ENCODE measurements at places on chromosomes 1 and 21.

- DNase-seq, result peak; percentile 59
Observed at GRCh38 chr1:200512191-200512590, 102.4 kb upstream of the ZNF281 start.

GRCh38 chr1:227320476-227320875 lies 2.2 kb upstream of the CDC42BPA start:
- no peak for DNase-seq

DNA sequence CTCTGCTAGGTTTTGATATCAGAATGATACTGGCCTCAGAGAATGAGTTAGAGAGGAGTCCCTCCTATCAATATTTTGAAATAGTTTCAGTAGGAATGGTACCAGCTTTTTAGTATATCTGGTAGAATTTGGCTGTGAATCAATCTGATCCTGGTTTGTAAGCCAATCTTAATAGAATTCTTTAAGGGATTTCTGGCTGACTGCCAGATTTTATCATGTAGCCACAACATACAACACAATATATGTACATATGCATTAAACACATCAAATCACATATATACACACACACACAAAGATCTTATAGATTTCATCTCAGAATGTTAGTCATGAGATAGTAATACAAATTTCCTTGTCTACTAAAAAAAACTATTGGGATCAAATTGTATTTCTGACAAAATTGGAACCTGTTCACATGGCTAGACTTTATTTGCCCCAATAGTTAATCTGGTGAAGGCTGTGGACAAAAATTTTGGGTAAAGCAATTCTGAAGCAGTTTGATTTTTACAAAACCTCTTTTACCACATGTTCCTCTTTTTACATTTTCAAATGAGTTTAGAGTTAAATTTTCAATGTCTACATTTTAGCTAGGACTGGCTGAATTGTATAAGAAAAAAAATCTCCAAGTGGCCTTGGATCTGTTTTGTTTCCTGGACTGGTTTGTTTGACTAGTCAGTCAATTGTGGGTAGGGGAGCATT lies 151.7 kb downstream of the FASLG start:
- no peak for DNase-seq

DNA sequence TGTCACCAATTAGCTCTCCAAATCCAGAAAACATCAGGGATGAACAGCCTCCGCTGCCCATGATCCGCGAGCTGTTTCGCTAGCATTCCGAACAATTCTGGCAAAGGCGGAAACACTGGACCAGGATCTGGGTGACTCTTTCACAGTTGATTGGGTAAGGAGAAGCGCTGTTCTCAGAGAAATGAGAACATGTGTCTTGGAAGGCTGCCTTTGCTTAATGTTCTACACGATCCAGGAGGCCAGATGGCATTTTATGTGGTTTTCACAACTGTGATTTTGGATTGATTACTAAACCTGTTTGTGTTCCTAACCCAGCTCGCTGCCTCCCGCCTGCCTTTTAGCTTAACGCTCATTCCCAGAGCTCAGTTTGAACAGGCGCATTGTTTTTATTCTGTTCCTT lies 144.0 kb downstream of the KIF26B start:
- no peak for DNase-seq

DNA sequence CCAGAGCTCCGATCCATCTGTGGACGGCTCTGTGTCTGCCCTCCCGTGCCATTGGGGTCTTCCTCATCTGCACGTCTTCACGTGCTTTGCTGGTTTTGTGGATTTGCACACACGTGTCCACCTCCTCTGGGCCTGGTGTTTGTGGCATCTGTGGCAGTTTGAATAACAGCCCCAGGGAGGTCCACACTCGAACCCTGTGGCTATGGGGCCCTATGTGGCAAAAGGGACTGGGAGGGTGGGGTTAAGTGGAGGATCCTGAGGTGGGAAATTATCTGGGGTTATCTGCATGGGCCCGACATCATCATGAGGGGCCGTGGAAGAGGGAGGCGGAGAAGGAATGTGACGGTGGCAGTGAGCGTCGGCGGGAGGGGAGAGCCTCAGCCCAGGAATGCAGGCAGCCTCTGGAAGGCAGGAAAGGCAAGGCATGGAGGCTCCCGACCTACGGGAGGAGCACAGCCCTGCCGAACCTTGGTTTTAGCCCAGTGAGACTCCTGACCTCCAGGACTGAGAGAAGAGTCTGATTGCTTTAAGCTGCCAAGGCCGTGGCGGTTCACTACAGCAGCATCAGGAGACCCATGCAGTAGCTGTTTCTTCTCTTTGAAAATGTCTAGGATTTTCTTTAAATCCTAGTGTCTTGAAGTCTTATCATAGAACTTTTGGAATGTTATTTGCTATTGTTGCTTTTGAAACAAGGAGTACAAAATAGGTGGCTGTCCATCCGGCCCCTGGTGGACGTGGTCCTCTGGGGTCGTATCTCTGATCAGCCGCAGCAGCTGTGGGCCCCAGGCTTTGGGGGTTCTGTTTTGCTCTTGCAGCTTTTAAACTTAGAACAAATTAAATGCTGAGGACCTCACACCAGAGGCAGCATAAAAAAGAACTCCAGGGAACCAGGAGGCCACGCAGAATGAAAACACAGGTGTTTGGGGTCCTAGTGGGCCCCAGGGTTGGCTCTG lies 40.0 kb upstream of the LRRC3 start:
- DNase-seq, result no peak

- no peak for DNase-seq
Observed at GRCh38 chr1:8879922-8880676, 1.6 kb upstream of the ENO1 start.

GRCh38 chr1:231604276-231604621 lies 22.3 kb upstream of the DISC1 start:
- DNase-seq, result no peak

- DNase-seq, result no peak
Observed at GRCh38 chr21:42782723-42783242, 96.6 kb downstream of the WDR4 start.

GRCh38 chr1:63448731-63449246 lies 74.2 kb downstream of the ITGB3BP start:
- DNase-seq, result no peak

GRCh38 chr1:214281021-214281719 lies at the start of gene SMYD2:
TSS of gene SMYD2 (plus strand) at chr1:214281159. CDS start at chr1:214281255, 96 bp downstream.
- DNase-seq, result peak; percentile 43

GRCh38 chr1:8118031-8118451 lies 91.9 kb upstream of the ERRFI1 start:
- DNase-seq, result no peak

- no peak for DNase-seq
Observed at GRCh38 chr1:50416150-50416527, 7.1 kb downstream of the DMRTA2 start.

DNA sequence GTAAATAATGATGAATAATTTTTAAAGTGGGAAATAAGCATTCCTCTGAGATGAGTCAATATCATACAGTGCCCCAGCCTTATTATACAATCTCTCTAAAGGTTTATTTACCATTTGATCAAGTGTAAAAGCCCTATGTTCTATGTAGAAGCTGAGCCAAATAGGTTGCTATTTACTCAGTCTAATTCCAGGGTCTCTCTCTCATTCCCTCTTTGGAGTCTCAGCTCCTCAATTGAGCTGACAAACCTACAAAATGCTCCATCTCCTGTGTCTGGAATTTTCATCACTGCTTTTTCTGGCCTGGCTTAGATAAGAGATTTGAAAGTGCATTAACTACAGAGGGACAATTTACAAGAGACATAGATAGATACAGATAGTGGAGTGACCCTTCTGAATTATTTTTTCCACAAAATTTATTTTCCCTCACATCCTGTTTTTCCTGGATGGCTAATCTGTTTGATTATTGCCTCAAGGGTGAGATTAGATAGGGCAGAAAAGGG lies 24.8 kb upstream of the USH2A start:
- no peak for DNase-seq

DNA sequence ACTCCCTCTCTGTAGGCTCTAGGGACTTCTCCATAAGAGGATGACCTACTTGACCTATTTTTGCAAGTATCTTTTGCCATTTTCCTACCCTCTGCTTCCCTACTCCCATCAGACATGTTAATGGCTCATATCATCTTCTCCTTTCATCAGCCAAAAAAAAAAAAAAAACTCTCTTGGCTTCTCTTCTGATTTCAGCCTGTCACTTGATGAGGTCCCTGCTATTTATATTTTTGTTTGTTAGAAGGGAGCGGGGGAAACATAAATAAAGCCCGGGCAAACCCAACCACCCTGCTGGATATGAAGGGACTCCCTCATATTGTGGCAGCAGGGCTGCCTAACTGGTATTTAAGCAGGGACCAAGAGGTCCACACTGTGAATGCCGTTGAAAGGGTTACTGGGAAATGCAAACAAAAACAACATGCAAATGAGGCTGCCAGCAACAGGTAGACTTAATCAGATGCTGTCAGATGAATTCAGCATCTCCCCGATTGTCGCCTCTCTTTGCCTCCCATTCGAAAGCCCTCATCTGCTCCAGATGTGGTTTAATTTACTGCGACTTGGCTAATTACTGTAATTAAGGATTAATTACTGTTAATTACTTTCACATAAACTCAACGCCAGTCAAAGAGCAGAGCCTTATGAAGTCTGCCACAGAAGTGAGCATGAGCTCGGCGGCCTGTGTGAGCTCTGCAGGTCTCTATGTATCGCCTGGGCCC lies 172.3 kb downstream of the PBX1 start:
- no peak for DNase-seq

GRCh38 chr1:178066908-178067614 lies 26.8 kb upstream of the RASAL2 start:
- DNase-seq, result no peak

DNA sequence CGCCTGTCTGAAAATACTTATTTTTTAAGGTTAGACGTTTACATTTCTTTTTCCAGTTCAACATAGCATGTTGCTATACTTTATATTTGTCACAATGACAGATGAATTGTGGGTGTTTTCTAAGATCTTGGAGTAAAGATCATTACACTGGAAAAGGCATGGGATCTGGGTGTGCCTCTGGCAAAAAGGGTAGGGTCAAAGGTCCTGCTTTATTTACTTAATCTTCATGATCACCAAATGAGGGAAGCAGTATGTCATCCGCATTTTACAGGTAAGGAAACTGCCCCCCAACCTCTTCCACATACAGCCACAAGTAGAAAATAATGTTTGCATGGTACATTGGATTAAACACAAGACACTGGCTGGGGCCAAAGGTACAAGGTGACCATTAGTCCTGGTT lies 12.5 kb upstream of the SMPDL3B start:
- no peak for DNase-seq

DNA sequence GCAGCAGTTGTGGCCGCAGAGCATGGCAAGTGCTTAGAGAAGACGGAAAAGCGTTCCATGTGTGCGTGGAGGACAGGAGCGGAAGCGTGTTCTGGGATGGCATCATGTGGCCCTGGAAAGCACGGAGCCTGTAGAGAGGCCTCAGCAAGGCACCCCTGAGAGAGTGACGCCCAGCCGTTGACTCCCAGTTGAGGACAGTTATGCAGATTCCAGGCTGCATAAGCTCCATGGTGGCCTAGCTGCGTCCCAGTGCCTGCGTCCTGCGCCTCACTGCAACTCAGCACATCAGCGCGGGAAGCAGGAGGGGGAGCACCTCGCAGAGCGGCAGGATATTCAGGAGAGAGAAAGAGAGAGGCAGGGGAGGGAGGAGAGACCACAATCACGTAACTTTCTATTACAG lies 49.0 kb upstream of the TTC34 start:
- no peak for DNase-seq

- DNase-seq, result no peak
Observed at GRCh38 chr1:53606197-53606596, 132.8 kb downstream of the GLIS1 start.

DNA sequence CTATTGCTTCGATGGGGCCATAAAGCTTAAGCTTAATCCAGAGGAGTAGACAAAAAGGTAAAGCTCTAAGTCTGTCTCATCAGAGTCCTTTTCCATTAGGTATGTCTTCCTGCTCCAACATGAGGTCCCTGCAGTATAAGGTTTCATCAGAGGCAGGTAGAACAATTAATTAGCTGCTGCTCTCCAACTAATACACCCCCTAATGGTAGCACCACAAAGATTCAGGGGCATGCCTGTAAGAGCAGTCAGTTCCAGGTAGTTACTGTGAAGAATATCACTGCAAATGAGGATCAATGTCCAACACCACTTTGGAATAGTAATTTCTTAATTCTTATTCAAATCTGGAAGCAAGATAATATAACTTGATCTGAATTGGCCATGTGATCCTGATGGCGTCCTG lies 160.3 kb upstream of the ESRRG start:
- DNase-seq, result no peak

DNA sequence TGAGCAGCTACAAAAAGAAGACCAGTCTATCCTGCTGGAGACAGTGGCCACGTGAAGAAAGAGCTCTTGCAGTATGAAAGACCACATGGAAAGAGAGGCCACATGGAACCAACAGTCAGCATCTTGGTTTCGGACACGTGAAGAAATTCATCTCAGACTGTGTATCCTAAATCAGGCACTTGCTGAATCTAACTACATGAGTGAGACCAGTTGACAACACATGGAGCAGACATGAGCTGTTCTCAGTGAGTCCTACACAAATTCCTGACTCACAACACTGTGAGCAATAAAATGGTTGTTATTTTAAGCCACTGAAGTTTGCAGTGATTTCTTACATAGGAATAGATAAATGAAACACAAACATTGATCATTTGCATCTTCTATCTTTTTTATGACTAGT lies 2.4 kb upstream of the TAF1A start:
- peak; percentile 20 for DNase-seq

GRCh38 chr1:171844381-171844780 lies 3.1 kb downstream of the DNM3 start:
- no peak for DNase-seq

- no peak for DNase-seq
Observed at GRCh38 chr21:37153935-37154350, 80.9 kb downstream of the TTC3 start.

DNA sequence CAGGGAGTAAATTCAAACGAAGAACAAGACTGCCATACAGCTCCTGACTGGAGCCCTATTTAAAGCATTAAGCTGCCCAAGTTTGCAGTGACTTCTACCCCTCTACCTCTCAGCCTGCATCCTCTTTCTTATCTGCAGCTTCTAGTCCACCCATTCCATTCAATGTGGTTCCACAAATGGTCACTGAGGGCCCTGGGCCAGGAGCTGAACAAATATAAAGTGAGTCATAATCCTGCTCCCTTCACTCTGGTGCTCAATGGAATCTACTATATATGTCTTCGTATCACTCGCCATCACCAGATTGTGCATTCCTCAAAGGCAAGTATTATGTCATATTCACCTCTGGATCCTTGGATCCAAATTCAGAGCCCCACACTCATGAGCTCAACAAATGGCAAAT lies 398.7 kb downstream of the BRINP2 start:
- no peak for DNase-seq

- DNase-seq, result no peak
Observed at GRCh38 chr1:100734676-100735075, 15.1 kb downstream of the VCAM1 start.

GRCh38 chr1:27233667-27234048 lies 774 bp upstream of the WDTC1 start:
- DNase-seq, result no peak

GRCh38 chr1:164602480-164603093 lies 43.6 kb downstream of the PBX1 start:
- DNase-seq, result no peak
